ENCODE measurements at places on chromosomes 16 and 17.

GRCh38 chr16:183005-183404, 2.7 kb downstream of the HBQ1 start:
- DNase-seq: no peak

GRCh38 chr17:6648181-6648580, 3.2 kb downstream of the MED31 start:
- DNase-seq: peak; percentile 19

- no peak for DNase-seq
These were observed 20.3 kb upstream of the HOXB9 start for GRCh38 chr17:48646183-48647102.

DNA sequence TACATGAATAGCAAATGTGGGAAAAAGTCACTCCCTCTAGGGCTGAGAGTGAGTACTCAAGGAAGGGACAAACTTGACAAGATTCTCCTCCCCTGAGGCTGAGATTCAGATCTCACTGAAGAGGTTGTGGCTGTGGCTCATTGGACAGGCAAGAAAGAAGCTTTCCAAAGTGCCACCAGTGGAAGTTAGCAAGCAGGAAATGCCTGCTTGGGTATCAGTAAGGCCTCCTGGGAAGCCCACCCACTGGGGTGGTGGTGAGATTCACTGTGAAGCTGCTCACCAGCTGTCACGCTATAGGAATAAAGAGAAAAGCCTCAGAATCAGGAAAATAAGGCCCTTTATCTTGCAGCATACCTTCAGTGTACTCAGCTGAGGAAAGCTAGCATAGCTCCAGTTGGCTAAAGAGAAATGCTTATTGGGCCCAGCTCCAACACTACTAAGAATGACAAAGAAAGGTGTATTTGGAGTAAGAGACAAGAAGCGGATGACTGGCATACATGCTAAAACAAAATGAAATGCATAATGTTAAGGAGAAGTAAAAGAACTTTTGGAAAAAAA, 274.4 kb upstream of the TOM1L1 start:
- DNase-seq: no peak

DNA sequence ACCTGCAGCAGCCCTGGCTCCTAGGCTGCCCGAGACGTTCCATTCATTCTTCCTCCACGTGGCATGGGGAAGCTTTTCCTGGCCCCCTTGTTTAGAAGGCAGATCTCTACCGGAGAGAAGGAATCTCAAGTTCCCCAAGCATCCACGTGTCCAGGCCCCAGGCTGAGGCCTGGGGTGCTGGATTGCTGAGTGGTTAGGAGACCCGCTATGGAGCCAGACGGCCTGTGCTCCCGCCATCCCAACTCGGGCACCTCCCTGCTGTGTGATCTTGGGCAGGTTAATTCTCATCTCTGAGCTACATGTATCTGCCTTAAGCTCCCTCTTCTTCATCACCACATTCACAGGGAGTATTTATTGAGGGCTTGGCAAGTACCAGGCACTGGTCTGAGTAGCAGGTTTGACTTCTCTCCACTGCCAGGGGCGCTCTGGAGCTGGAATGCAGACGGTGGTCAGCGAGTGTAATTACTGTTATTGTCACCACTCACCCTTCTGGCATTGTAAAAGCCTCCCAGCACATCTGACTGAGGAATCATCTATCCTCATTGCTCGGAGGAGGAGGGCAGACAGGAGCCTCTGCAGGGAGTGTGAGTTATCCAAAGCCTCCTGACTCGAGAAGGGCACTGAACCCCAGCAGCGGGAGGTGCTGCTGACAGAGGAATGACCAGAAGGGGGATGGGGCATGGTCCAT, 1.1 kb upstream of the ADGRG1 start:
- peak; percentile 75 for DNase-seq

GRCh38 chr17:2719861-2720260, 8.3 kb upstream of the CLUH start:
- no peak for DNase-seq

GRCh38 chr17:46270032-46270431, 24.9 kb upstream of the LRRC37A start:
- DNase-seq: no peak

- no peak for DNase-seq
These were observed 36.8 kb downstream of the ASPA start for GRCh38 chr17:3512505-3513171.

GRCh38 chr17:45414990-45415881, 17.4 kb downstream of the ARHGAP27 start:
- DNase-seq: no peak
